Endothelial cell of umbilical vein (primary cell): ENCODE measurements at places on chromosomes 13 and 19. TPM values are rescaled to one million over a fixed set of nuclear protein-coding genes. Genes with fewer than 3 reads are reported as not detected.

GRCh38 chr19:38838208-38838985 lies 6.8 kb upstream of the ECH1 start:
- no peak for DNase-seq

- DNase-seq: no peak
Observed at GRCh38 chr13:78152415-78152814, 233.8 kb upstream of the EDNRB start.

DNA sequence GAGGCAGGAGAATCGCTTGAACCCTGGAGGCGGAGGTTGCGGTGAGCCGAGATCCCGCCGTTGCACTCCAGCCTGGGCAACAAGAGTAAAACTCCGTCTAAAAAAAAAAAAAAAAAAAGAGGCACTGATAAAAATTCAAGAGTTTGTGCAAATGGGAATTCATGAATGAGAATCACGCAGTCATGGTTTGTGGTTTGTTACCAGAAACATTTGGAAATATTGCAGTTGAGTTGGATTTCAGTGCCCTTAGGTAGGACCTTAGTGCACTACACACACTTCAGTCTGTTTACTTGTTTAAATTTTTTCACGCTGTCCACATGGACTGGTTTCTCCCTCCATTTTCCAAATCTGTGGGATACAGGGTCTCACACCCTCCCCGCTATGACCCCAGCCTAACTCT lies 28.4 kb downstream of the ZNF844 start:
- no peak for DNase-seq

- no peak for DNase-seq
Observed at GRCh38 chr19:18900700-18901481, 4.9 kb upstream of the CERS1 start.

- peak; percentile 45 for DNase-seq
Observed at GRCh38 chr13:44471686-44472085, 98.1 kb downstream of the SERP2 start.

DNA sequence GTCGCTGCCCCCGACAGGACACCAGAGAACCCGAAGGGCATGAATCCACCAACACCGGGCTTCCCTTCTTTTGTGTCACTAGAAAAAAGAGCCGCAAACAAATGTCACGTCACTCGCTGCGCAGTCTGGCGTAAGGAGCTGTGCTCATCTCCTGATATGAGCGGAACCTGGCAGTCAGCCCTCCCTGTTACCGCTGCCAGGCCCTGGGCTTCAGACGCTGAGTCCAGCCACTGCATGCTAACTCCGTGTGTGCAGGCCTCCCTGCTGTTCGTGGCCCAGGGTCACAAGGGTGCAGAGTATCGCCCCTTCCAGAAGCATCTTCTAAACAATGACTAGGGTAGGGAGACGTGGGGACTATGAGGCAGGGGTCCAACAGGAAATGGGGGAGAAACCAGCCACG lies 71.3 kb downstream of the SLC7A1 start:
- no peak for DNase-seq

GRCh38 chr13:49395878-49396380 lies 47.9 kb downstream of the CAB39L start:
- no peak for DNase-seq

- no peak for DNase-seq
Observed at GRCh38 chr19:3837922-3838321, 30.9 kb downstream of the ZFR2 start.

DNA sequence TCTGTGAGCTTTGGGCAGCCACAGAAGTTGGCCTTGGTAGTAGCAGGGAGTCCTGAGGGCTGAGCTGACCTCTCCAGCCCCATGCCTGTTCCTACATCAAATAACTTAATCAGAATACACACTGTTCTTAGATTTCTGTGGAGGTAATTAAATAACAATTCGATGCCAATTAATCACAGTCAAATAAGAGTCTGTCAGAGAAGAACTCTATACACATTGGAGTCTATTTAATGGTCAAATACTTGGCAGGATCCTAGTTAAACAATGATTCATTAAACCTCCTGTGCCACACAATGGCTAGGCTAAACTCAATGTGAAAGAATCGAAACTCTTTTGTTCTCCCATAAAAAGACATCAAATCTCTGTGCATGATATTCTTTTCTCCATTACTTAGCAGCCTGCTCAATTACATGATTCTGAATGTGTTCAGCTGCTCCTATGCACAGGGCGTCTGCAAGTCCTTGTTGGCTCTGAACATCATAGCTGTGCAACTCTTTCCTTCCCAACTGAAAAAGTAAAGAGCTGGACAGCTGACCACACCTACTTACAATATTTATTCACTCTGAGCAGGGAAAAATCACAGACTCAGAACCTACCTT lies 173.1 kb downstream of the ABCC4 start:
- peak; percentile 76 for DNase-seq

GRCh38 chr13:43383498-43384165 lies 360.2 kb downstream of the DNAJC15 start:
- no peak for DNase-seq

GRCh38 chr19:17282488-17283125 lies 906 bp downstream of the ANKLE1 start:
- peak; percentile 82 for DNase-seq

DNA sequence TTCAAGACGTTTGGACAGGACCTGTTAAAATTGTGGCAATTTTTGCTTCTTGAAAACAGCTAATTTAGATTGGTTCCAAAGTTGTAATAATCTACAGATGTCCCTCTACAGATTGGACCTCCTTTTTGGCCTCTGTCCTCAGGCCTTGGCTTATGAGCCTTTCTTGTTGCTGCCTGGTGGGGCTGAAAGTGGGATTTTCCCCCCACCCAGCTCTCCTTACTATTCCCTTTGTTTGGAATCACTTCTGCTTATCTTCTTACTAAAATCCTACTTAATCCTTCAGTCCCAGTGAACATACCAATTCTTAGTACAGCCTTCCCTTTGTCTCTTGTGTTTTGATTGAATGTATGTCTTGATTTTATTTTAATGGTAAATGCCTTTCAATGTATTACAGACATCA lies 63.5 kb upstream of the TEX29 start:
- no peak for DNase-seq

DNA sequence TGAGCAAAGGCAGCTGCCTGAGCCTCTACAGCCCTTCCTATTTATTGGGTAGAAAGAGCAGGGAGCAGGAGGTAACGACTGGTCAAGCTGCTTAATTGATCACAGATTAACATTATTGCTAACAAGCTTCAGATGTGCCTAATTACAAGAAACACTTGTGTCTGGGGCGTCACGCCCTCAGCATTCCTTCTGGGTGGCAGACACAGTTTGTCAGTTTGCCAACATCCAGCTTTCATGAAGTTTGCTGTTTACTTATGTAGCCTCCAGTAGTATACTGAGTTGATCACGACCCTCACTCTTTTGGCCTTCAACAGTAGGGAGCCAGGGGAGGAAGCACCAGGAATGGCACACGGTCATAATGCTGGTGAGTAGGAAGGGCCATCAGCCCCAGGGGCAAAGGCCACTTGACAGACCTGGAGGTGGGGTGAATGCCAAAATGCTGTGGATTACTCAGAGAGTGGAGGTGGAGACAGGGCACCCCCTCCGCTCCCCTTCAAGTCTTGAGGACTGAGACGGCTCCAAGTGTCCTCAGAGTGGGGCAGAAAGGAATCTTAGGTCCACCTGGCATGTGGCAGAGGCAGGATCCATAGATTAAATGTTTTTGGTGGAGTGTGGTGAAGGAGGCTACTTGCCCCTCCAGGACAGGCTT lies 34.9 kb upstream of the PSPC1 start:
- no peak for DNase-seq

GRCh38 chr19:1471010-1471514 lies 8.0 kb downstream of the C19orf25 start:
- DNase-seq: no peak

DNA sequence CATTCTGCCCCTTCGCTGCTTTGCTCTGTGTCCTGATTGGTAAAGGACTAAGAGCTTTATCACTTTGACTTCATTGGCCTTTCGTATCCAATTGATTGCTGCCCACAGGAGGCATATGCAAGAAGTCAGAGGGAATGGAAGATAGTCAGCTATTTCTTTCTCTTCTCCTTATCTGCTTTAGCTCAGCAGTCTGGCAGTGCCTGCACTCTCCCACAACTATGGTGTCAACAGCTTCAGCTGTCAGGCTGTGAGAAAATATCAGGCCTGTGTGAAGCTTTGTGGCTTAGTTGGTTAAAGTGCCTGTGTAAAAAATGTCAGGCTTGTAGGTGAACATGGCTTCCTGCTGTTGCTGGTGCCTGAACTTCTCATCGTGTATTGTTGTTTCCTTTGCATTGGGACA lies 243.0 kb downstream of the PCDH17 start:
- no peak for DNase-seq

GRCh38 chr19:19997656-19998268 lies 41.5 kb downstream of the ZNF682 start:
- DNase-seq: no peak

GRCh38 chr19:18558202-18558555 lies 509 bp downstream of the KXD1 start:
- no peak for DNase-seq

DNA sequence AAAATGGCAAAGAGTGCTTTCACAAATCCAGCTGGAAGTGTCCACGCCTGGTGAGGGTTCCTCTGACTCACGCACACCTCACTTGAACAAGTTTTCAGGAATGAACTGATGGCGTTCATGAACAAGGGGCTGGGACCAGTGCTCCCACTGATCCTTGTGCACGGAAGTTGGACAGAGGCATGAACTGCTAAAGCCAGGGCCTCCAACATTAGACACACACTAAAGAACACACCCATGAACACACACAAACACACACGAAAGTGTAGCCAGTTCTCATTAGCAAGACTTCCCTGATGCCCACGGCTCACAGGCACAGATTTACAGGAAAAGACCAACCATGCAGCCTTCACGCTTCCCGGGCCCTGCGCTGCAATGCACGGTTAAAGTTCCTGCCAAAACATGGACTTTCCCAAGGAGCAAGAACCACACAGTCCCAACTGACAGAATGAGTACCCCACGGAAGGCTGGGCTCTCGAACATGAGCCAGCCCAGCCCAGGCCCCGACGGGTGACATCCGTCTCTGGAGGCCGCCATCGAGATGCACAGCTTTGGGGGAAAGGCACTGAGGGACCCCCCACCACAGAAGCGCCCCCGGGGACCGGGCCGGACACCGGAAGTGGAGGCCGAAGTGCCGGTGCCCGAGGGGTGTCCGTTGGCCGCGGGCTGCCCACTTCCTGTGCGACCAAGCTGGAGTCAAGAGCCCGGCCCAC lies 808 bp downstream of the DNMT1 start:
- DNase-seq: peak; percentile 40

DNA sequence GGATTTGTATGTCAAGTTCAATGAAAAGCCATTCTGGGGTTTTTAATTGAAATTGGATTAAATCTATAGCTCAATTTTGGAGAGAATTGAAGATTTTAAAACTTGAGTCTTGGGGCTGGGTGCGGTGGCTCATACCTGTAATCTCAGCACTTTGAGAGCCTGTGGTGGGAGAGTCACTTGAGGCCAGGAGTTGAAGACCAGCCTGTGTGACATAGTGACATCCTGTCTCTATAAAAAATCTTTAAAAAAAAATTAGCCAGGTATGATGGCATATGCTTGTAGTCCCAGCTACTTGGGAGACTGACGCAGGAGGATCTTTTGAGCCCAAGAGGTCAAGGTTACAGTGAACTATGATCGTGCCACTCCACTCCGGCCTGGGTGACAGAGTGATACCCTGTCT lies 41.2 kb downstream of the VAV1 start:
- DNase-seq: no peak

- DNase-seq: no peak
Observed at GRCh38 chr13:29361716-29362115, 233.8 kb downstream of the SLC7A1 start.

DNA sequence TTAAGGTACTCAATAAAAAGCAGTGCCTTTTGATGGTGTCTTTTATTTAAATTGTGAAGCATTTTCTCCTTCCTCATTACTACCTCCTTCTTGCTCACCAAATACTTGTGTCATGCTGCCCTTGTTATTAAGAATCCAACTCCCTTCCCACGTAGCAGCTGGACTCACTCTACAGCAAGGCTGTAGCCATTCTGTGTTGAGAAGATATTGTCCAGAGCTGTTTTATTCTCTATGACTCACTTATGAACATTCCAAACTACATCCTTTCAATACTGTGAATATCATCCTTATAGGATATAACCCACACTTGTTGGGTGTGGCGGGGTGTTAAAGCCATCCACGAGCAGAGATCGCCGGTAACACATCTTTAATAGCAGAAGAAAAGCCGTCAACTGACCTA lies 1671.5 kb upstream of the SLC10A2 start:
- no peak for DNase-seq

- DNase-seq: no peak
Observed at GRCh38 chr13:33270895-33271538, 14.5 kb downstream of the STARD13 start.

GRCh38 chr19:16889366-16889882 lies 625 bp downstream of the F2RL3 start:
- no peak for DNase-seq

DNA sequence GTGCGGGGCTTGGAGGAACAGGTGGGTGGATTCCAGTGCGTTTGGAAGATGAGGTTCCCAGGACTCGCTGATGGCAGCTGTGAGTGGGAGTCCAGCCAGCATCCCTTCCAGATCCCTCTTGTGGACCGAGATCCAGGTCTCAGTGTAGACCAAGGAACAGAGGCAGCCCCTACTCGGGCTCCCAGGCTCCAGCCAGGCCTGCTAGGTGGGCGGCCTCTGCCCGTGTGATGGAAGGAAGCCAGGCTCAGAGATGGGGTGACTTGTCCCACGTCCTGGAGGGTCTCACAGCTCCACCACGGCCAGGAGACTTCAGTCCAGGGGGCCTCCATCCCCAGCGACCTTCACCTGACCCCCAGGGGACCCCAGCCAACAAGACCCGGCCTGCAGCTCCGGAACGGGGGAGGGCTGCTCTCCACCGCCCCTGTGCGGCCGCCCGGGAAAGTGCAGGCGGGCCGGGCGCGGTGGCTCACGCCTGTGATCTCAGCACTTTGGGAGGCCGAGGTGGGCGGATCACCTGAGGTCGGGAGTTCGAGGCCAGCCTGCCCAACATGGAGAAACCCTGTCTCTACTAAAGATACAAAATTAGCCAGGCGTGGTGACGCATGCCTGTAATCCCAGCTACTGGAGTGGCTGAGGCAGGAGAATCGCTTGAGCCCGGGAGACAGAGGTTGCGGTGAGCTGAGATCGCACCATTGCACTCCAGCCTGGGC lies 729 bp upstream of the MADCAM1 start:
- peak; percentile 33 for DNase-seq

- no peak for DNase-seq
Observed at GRCh38 chr19:18990128-18990708, 43.1 kb downstream of the SUGP2 start.

Gene SHC2
- 11.8 and 16.8 TPM in 2 replicates for polyA plus RNA-seq

Gene CATSPERD
- polyA plus RNA-seq: not detected in 2 replicates

Gene SPACA4
- not detected in 2 replicates for polyA plus RNA-seq

Gene SPACA6
- 11.9 and 14.5 TPM in 2 replicates for polyA plus RNA-seq

Gene RNF225
- polyA plus RNA-seq: not detected in 2 replicates

Gene ZNF723
- polyA plus RNA-seq: not detected in 2 replicates

Gene HCST
- polyA plus RNA-seq: not detected in 2 replicates

Gene HIPK4
- polyA plus RNA-seq: 0.12 and 0.19 TPM in 2 replicates

Gene NALCN
- 2.2 and 3.3 TPM in 2 replicates for polyA plus RNA-seq

Gene RGL3
- 0.23 and 0.56 TPM in 2 replicates for polyA plus RNA-seq

Gene SLITRK5
- under 0.01 and 0.01 TPM in 2 replicates for polyA plus RNA-seq

Gene ZNF426
- 2.0 and 2.4 TPM in 2 replicates for polyA plus RNA-seq

Gene NPAS1
- polyA plus RNA-seq: 0.18 and 0.40 TPM in 2 replicates

Gene C13orf42
- polyA plus RNA-seq: not detected in 2 replicates
